Omental fat pad (tissue), 4 donors: ENCODE measurements at places on chromosomes 6 and 20. TPM values are rescaled to one million over a fixed set of nuclear protein-coding genes. Genes with fewer than 3 reads are reported as not detected.

- no peak for DNase-seq
Observed at GRCh38 chr6:123074616-123075015, 78.6 kb downstream of the CLVS2 start.

- DNase-seq = no peak
Observed at GRCh38 chr6:28922821-28923317, 916 bp downstream of the TRIM27 start.

- DNase-seq = no peak
Observed at GRCh38 chr6:129416337-129416990, 293.5 kb downstream of the ARHGAP18 start.

SPTLC3 gene
- 5.5 TPM for total RNA-seq

DNA sequence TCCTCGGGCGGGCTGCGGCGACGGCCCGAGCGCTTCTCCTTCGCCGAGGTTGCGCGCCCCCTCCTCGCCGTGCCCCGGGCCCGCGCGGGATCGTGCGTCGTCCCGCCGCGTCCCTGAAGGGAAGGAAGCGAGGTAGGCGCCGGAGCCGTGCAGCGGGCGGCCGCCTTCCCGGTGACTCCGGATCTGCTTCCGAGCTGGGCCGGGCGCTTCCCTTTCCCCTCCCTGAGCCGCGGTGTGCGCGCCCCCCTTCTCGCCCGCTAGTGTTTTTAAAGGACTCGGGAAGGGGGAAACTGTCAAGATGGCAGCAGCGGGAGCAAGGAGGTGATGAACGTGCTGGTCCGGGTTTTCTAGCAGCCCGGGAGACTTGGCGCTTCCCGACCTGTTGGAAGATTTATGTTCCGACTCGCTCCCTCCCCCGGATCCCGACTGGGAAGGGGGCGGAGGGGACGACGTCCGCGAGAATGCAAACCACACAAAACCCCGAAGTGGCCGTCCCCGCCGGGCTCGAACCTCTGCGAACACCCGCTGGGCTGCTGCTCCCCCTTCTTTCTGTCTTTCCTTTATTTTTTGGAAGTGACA is 744 bp upstream of the FOXO3 start:
- DNase-seq = no peak

DNA sequence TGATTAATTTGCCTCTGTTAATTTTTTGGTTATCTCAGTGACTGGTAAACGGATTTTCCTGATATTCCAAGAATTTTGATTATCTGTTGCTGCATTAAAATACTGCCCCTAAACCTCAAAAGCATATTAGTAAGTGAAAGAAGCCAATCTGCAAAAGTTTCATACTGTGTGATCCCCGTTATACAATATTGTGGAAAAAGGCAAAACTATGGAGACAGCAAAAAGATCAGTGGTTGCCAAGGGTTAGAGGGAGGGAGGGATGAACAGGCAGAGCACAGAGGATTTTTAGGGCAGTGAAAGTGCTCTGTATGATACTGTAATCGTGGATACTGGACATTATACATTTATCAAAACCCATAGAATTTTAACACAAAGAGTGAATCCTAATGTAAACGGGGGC is 133.0 kb downstream of the MYLK4 start:
- DNase-seq = no peak

DNA sequence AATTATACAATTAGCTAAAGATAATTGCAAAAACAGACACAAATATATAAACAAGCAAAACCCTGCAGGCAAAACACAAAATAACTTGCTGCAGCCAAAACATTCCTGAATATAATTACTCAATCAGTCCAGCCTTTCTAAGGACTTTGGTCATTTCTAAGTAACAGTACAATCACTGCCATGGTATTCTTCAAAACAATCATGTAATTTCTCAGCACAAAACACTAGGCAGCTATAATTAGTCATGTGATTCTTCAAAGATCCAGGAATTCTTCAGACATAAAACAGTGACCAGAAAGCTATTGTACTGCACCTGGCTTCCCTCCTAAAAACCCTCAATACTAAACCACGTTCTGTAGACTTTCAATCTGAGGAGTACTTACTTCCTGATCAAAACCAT is 881.1 kb downstream of the EPHA7 start:
- no peak for DNase-seq

DNA sequence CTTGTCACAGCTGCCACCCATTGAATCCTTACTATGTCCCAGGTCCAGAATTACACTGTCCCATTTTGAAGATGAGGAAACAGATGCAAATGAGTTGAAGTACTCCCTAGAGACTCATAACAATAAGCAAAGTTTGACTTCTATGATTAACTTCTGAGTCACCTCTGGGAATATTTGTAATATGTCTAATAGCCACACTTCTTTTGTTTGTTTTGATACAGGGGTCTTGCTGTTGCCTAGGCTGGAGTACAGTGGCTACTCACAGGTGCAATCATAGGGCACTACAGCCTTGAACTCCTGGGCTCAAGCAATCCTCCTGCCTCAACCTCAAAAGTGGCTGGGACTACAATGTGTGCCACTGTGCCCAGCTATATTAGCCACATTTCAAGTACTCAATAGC is 11.4 kb upstream of the SOX12 start:
- DNase-seq = no peak

- no peak for DNase-seq
Observed at GRCh38 chr20:52948491-52948890, 23.7 kb upstream of the TSHZ2 start.
